ENCODE measurements at places on chromosomes 13 and 19.

DNA sequence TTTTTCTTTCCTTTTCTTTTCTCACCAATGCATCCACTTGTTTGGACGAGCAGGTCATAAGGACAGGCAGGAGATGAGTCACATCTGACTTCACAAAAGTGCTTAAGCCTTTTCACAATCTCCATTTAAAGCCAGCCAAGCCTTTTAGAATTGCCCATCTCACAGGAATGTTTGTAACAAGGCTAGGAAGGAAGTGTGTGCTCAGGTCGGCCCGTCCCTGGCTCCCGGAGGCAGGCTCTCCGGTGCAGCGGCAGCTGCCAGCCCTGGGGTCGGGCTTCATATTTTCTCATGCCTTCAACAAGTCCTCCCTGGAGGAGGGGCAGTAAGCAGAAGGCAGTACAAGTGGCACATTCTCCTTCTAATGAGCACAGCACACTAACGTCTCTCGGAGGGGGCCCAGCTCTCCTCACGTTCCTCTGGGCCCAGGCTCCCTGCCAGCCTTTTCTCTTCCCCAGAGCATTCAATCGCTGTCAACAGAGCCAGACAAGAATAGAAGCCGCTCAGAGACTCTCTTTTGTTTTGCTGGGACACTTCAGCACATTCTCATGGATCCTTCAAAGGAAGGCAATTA lies 180.5 kb downstream of the COL4A1 start:
- no peak for DNase-seq

DNA sequence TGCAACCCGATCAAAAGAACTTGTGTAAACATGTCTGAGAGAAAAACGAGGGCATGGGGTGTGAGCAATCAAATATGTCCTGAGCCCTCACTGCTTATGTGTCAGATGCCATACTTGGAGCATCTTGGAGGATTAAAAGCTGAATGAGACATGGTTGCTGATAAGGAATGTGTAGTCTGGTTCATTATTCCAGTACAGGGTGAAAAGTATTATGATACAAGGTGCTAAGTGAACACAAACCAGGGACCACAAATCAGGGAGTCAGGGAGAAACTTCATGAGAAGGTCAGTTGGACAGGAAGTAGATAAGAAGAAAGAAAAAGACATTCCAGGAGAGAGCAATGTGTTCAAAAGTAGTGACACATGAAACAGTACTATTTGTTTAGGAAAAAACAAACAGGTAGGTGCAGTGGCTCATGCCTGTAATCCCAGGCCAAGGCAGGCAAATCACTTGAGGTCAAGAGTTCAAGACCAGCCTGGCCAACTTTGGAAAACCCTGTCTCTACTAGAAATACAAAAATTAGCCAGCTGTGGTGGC lies 2.0 kb upstream of the RCBTB1 start:
- DNase-seq, result no peak

DNA sequence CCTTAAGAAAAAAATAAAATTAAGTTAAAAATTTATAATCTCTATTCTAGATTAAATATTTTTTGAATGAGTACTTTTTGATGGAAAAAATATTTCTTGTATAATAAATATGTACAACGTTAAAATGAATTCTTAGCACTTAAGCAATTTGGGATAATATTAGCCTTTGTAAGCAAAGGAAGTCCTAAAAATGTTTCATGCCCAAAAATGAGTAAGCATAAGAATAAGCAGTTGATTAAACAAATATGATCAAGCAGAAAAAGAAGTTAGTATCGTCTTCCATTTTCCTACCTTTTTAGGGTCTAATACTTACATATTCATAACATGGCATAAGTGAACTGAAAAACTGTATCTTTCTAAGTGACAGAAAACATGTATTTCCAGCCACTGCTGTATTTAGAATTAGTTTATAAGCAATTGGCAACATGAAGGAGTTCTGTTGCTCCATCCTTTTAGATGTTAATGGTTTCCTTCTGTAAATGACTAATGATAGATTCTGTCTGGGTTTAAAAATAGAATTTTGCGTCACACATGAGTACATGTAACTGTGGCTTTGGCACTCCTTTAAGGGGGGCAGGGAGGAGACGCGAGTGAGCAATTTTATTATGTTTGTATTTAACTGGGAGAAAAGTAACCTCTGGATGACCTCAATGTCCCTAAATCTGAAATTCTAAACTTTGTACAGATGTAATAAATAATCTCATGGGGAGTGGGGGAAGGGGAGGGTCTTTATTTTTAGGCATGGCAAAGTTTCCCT lies 237.4 kb downstream of the RGCC start:
- no peak for DNase-seq

- DNase-seq, result no peak
Observed at GRCh38 chr19:43229315-43229714, 23.9 kb upstream of the PSG4 start.

DNA sequence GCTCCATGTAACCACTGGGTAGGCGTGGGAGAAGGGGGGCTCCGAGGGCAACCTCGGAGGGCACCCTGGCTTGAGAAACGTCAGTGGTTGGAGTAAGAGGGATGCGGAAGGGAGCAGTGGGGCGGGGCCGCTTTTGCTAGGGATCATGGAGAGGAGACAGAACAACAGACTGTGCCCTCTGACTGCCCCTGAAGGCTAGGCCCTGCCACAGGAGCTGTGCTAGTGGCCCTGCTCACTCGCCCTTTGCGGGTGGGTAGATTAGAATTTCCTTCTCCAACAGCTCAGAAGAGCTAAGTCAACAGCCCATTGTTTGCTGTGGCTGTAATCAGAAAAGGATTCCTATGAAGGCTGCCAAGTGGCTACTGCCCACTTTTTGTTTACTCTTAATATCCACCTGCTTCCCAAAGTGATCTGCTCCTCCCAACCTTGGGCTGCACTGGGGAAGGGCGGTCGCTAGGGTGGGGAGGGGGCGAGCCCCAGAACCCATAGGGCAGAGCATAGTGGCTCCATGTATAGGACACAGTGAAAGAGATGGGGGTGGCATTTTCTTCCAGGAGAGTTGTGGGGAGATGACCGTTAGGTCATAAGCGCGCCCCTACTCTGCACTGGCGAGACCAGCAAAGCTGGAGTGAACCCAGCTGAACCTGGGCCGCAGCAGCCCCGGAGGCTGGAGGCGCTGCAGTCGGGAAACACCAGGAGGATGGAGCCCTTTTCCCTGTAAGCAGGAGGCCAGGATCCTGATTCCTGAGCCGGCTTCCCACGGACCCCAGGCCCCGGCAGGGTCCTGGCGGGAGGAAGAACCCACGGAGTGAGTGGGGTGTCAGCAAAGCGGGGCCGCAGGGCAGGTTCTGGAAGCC lies 1.9 kb upstream of the C1QTNF9 start:
- DNase-seq, result no peak

DNA sequence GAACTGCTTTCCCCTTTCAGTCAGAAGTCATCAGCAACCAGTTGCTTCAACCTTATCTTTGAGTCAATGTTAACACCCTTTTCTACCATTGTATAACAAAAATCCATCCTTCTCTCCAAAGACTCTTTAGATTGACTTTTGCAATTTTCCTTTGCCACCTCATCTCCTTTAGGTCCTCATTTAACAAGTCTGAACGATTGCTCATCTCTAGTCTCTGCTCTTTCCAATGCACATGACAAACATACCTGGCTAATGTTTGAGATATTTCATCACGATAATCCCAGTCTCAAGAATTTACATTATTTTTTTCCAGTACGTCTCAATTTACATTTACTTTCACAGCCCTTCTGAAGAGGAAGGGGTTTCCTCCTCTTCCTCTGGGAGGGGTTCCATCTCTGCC lies 127.5 kb downstream of the KLF12 start:
- DNase-seq, result no peak

Data from stimulated activated CD4-positive, alpha-beta T cell treated with anti-CD3 and anti-CD28 coated beads, TNF-alpha, amount 100 ng/mL, for 4 hours (primary cell).